ENCODE measurements at places on chromosomes 7 and 10. TPM values are rescaled to one million over a fixed set of nuclear protein-coding genes. Genes with fewer than 3 reads are reported as not detected.

DNA sequence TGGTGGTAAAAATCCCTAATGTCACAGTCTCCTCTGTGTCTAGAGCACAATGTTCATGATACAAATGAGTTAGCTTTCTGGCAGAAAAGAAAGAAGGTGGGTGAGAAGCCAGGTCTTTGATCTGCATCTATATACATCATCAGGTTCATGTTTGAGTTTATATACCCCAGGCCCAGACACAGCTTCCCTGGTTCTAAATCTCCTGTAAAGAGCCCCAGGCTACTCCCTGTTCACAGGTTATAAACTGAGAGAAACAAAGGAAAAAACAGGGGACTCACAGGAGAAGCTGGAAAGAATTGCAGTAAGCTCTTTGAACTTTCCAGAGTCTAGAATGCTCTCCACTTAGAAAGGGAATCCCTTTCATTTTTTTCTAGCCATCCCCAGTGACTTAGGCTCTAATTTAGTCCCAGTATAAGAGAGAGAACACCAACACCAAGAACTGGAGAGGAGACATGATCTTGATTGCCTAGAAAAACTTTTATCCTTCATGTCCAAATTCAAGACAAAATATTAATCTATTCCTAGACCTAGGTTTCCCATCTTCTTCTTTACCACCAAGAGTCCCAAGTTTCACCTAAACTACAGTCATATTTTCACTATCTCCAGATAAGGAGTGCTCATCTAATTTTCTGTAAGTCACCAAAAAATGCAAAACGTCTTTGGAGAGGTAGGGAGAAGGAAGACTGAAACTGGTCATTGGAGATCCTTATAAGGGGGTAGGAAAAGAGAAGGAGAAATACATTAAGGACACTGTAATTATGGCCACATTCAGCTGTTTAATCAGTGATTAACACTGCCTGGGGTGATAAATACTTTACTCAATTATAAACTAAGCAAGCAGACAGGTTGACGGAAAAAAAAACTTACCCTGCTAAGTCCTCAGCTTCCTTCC, 469 bp downstream of the MSS51 start:
- no peak for DNase-seq

- no peak for DNase-seq
These were observed 19.8 kb upstream of the PIK3AP1 start for GRCh38 chr10:96740141-96740540.

GRCh38 chr10:100709146-100710082, 36.0 kb upstream of the PAX2 start:
- DNase-seq = no peak

DNA sequence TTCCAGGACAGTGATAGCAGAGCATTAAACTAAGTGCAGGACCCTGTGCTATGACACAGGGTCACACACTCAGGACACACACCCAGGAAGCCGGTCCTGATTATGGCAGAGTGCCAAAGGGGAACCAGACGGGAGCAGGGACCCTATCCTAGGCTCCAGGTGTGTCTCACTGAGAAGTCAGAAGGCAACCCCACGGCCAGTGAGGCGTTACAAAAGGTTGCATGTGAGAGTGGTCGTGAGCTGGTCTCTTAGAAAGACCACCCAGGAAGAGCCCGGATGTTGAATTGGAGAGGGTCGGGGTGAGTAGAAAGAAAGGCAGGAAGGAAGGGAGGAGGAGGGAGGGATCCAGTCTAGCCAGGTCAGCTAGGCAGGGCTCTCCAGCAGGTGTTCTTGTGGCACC, 31.0 kb downstream of the FRMPD2 start:
- no peak for DNase-seq

Gene HMX2
- total RNA-seq = 0.90 TPM

Gene FFAR4
- not detected for total RNA-seq

Gene EPO
- not detected for total RNA-seq

Gene LBX1
- total RNA-seq = not detected

Gene CYP26C1
- total RNA-seq = not detected

Gene SPDYE11
- not detected for total RNA-seq

Measured in activated CD8-positive, alpha-beta T cell treated with anti-CD3 and anti-CD28 coated beads for 36 hours (primary cell).